ENCODE measurements at places on chromosomes 7 and 10.
A peak's percentile ranks its signal among the peaks of the same experiment; 100 is the strongest.

DNA sequence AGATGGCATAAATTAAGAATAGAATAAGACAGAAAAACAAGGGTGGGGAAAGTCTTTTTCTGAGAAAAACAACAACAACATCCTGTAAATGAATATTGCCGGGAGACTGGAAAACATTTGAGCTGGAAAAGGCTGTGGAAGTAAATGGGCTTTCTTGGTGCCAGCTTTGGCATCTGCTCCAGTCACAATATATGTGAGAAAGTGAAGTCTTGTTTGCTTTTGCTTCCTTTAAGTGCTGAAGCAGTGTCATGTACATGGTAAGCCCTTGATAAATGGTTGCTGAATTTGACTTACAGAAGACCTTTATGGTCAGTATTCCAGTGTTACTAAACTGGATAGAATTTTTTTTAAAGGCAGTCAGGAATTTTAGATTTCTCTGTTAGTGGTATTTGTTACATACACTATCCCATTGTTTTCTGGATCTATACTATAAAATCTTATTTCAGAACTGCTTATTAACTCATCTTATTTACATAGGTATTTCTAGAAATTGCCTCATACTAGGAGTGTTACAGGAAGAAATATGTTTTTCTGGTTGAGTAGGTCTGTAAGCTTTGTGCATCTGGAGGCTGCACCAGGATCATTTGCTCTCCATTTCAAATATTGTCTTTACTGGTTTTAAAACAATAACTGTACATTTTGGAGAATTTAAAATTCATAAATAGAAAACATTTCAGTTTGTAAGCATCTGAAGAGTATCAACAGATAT, 201.7 kb upstream of the FOXP2 start:
- DNase-seq, result no peak

DNA sequence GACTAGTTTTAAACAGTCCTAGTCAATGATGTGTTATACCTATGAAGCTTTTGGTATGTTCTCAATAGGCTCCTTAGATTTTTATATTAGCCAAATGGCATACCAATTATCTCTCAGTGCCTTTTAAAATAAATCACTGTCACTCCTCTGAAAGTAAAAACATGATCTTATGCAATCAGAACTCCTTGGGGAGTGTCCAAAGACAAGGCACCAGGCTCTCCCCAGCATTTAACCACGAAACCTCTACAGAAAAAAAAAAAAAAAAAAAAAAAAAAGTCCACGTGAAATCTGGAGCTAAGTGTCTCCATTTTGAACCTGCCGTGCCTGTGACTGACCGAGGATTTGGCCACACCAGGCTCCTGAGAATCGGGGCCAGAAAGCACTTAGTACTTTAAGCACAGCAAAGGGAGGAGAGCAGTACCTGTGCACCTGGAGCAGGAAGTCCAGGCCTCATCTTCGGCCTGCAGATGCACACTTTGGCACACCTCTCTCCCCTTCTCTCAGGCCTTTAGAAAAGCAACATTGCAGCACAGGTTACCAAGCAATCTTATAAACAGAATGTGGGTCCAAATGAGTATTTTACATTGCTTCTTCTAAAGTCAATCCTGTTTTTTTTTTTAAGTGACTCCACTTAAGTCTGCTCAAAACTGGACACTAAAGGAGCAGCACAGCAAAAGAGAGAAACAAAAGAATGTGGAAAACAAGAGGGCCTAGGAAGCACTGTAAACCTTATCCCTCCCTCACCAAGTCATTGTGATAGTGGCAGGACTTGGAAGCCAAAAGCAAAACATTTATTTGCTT, 1.5 kb downstream of the FAM13C start:
- DNase-seq, result no peak

DNA sequence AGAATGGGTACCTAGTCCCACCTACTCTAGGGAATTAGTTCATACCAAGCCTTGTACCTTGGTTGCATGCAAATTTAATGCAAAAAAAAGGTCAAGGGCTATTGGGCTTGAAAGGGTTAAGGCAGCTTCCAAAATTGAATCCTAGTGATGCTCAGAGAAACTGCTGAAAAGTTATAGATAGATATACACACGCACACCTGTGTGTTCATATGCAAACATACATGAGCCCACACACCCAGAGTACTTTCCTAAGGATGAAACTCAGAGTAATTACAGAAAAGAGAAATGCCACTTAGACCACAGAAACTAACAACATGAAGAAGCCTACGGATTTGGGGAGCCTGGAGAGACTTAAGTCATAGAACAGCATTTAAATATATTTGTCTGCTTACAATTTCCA, 1.5 kb downstream of the SLC25A13 start:
- no peak for DNase-seq

DNA sequence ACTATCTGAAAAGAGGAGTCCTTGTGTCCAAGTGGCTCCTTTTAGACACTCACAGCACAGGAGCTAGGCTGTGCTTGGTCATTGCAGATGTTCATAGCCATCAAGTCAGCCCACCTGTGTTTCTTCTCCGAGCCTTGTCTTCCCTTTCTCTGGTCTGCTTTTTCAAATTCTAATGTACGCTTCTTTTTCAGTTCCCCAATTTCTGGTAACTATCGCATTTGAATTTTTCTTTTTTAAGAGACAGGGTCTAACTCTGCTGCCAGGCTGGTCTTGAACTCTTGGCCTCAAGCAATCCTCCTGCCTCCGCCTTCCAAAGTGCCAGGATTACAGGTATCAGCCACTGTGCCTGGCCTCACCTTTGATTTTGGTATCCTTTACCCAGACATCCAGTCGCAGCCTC, 18.9 kb downstream of the APBB1IP start:
- DNase-seq, result no peak

- DNase-seq, result no peak
Observed at GRCh38 chr10:127921075-127921752, 14.3 kb downstream of the PTPRE start.

GRCh38 chr7:26686448-26686981, 177.9 kb downstream of the SKAP2 start:
- peak; percentile 75 for DNase-seq

DNA sequence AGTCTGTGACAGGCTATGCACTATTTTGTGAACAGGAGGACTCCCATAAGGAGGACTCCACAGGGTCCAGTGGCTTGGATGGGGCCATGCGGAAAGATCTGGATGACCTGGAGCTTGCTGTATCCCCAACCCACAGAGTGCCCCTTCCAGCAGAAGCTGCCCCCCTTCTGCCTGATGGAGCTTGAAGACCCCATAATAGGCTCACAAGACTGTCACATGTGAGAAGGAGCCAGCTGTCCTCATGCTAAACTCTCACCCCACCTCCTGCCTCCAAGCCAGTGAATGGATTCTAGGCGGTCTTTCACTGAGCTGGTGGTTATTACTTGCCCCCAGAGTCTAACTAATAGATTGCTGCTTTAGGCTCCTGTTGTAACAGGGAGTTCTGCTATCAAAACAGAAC, 79.1 kb downstream of the XRCC2 start:
- DNase-seq, result no peak

DNA sequence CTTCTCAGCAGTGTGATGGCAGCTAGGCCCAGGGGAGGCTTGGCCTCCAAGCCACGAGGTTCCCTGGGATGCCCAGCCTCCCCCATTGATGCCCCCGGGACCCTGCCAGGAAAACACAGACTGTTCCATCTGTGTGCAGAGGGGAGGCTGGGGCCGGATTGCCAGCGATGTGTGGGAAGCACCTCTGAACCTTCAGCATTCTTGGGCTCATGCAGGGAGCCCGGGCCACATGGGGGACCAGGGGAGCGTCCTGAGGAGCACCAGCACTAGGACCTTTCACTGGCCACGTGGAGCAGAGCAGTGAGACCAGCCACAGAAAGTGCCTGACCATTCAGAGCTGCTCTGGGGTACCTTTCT, 2.6 kb downstream of the IMPDH1 start:
- no peak for DNase-seq

GRCh38 chr10:95133016-95133752, 60.9 kb upstream of the ACSM6 start:
- peak; percentile 69 for DNase-seq
